AG20443 (cell line): ENCODE measurements at places on chromosomes 16 and 17.

DNA sequence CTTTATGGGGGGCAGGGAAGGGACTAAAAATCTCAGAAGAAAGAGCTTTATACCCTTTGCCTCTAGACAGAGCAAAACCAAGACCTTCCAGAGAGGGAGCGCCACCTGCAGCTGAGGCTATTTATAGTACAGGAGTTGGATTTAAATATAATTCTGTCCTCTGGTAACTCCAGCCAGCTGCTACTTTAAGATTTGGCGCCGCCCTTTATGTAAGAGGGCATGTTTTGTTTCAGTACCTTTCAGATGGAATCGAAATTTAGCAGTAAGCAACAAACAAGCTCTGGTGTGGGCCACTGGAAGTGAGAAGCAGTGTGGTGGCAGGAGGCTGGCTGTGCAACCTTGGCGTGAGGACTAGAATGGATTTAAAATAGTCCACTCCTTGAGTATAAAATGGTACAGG, 5.2 kb upstream of the GUCY2D start:
- no peak for DNase-seq

DNA sequence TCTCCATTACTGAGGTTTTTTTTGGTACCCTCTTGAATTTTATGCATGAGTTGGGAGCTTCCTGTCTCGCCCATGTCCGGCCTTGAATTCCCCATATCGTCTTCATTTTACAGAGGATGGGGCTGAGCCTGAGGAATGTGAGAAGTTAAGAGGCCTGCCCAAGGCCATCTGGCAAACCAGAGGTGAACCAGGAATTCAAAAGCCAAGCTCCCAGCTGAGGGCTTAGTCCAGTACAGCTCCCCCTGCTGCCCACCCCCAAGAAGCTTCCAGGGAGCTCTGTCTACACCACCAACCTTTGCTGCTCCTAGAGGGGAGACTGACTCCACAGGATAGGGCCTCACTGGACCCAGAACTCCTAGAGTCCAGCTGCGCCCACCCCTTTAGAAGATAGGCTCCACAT, 20.7 kb upstream of the C16orf78 start:
- no peak for DNase-seq

GRCh38 chr17:32792207-32792606, 84.7 kb downstream of the MYO1D start:
- no peak for DNase-seq

- no peak for DNase-seq
Measured at GRCh38 chr16:28104404-28104803, 40.9 kb upstream of the GSG1L start.

DNA sequence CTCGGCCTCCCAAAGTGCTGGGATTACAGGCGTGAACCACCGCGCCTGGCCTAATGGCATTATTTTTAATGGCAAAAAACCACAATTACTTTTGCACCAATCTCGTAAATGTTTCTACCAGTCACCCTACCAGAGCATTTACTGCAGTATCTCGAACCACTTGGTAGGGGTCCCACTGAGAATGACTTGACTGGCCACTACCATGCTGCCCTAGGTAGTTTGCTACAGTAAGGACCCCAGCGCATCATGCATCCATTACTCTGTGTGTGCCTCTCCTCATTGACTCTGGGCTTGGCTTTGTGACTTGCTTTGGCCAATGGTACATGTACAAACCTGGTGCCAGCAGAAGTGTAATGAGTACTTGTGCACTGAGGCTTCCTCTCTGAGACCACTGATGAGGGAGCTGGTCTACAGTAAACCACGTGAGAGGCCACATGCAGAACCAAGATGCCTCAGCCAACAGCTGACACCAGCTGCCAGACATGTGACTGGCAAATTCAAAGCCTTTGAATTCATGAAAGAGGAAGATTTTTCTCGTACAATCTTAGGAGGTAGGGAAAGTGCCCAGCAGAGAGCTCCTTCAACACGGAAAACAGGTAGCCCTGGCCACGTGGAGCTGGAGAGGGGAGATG, 421.7 kb upstream of the C16orf82 start:
- DNase-seq = no peak

GRCh38 chr17:45666046-45666600, 118.0 kb upstream of the CRHR1 start:
- DNase-seq = no peak

- no peak for DNase-seq
Measured at GRCh38 chr16:24966634-24967033, 48.5 kb downstream of the ARHGAP17 start.

- DNase-seq = no peak
Measured at GRCh38 chr16:84357191-84357651, 11.1 kb upstream of the ATP2C2 start.

- DNase-seq = no peak
Measured at GRCh38 chr16:57127037-57127763, 34.8 kb downstream of the CPNE2 start.

DNA sequence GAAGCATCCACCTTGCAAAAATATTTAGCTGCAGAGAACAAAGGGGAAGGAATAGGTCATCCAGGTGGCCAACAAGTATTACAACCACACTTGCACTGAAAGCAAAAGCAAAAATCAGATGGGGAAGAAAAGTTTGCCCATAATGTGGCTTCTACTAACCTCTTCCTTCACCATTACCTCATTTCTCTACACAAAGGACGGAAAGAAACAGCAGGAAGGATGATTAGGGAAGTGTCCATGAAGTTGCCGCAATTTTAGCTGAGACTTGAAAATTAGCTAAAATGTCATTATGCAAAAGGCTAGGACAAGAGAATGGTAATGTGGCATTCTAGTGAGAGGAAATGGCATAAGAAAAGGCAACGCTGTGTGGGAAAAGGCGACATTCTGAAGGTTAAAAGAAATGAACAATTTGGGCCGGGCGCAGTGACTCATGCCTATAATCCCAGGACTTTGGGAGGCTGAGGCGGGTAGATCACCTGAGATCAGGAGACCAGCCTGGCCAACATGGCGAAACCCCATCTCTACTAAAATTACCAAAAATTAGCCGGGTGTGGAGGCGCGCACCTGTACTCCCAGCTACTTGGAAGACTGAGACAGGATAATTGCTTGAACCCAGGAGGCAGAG, 13.7 kb downstream of the KANSL1 start:
- no peak for DNase-seq

GRCh38 chr16:19715566-19715965, 2.5 kb downstream of the KNOP1 start:
- no peak for DNase-seq

DNA sequence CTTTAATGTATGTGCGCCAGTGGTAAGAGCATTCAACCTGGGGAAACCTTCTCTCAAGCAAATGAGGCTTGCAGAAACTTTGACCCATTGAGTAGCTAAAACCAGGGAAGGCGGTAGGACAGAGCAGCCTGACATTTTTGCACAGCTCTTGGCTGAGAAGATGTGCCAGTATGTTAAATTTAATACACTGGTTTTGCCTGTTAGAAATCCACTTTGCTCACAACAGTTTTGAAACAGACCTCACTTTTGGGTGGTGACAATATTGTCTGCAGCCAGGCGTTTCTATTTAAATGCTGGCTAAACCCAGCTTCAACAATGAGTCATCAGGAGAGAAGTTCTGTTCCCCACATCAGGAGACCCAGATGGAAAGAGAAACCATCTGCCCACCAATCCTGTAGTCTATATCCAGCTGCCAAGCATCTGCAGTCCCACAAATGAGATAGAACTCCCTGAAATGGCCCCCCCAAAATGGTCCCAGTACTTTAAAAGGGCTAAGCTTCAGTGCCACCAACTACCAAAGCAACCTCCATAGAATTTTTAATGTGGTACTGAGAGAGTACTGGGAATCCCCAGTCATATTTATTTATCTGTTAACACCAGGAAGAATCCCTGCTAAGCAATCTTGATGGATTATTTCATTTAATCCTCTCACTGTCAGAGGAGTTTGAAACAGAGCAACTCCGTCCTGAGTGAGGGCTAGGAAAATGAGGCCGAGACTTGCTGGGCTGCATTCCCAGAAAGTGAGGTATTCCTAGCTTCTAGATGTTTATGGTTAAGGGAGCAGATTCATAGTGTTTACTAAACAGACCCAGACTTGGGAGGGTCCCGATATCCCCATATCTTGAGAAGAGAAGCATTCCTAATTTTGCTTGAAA, 29.0 kb upstream of the CLEC3A start:
- peak; percentile 61 for DNase-seq

DNA sequence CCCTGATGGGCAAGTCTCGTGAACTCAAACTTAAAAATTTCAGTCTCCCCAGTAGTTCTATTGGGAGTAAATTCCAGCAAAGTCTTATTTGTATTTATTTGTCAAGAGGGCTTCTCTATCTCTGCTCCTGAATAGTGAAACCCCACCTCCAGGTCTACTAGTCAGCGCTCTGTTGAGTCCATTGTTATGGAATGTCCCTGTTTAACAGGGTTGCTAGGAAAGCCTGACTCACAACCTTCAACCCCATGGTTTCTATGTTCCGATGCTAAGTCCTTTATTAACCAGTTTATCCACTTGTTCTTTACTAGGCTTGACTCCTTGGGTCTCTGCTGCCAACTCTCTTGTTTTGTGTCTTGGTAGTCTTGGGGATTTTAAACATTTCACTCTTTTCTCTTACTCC, 250.7 kb upstream of the MYOCD start:
- peak; percentile 82 for DNase-seq

DNA sequence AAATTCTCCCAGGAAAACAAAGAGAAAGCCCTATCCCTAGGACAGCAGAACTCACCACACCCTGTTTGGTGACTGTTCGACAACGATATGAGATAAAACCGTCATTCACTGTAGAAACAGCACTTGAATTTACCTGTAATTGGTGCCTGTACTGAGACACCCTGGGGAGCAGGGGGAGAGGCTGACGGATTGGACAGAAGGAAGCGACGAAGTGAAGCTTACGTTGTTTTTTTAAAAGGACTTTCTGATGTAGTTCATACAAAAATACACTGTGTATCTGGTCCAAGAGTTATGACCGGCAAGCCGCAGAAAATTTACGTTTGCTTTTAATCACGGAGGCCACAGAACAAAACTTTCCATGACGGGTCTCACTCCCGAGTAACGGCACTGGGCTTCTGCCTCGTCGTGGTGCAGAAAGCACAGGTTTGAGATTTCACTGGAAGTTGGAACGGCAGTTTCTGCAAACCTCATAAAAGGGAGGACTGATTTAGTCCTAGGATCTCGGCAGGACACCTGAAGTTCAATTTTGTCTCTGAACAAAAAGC, 9.7 kb downstream of the NXN start:
- DNase-seq = peak; percentile 47

DNA sequence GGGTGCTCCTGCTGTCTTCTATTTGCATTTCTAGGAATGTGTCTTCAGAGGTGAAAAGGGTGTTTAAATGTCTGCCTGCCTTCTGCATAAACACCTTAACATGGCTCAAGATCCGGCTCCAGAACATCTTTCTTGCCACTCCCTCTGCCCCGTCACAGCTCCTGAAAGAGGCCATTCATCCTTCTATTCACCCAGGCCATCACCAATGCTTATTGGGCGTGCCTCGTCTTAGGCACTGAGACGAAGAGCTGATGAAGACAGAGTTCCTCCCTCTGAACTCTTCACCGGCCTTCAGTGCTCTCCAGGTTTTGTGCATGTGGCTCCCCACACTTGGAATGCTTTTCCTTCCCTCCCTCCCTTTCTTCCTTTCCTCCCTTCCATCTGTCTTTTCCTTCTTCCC, 386.7 kb downstream of the UTP18 start:
- DNase-seq = no peak

GRCh38 chr17:63221939-63222338, 224.2 kb downstream of the CYB561 start:
- no peak for DNase-seq

DNA sequence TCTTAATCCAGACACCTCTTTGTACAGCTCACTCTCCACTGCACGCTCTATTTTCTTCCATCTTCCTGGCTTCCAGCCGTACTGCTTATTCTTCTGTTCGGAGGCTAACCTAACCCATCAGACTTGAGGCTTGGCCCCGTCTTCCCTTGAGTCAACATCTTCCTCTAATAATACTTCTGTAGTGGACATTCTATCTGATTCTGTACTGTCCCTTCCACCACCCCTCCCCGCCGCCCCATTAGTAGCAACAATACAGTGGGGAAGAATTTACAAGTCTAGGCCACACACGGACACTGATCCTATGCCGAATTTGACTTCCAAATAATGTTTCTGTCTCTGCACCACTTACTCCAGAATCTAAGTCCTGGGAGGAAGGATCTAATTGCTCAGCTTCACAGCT, 86.0 kb upstream of the TNRC6A start:
- DNase-seq = no peak

DNA sequence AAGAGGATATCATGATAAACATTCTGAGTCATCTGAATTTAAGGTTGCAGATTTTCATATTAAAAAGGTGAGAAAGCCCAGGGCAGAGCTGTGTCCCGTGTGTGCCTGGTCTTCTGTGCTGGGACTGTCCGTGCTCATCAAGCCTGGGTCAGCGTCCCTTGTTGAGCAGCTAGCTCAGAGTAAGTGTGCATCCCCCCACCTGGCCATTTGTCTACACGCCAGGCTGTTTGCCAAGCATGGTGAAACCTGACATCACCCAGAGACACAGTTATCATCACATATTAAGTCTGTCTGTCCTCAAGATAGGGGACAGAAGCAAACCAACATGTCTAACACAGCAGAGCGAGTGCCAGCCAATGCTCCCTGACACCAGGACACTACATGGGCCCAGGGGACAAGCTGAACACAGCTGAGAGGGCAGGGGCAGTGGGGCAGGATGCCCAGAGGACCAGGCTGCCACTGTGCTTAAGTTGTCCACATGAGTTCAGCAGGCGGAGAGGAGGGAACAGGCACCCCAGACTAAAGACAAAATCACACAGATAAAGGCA, 57.9 kb upstream of the CNEP1R1 start:
- DNase-seq = no peak

DNA sequence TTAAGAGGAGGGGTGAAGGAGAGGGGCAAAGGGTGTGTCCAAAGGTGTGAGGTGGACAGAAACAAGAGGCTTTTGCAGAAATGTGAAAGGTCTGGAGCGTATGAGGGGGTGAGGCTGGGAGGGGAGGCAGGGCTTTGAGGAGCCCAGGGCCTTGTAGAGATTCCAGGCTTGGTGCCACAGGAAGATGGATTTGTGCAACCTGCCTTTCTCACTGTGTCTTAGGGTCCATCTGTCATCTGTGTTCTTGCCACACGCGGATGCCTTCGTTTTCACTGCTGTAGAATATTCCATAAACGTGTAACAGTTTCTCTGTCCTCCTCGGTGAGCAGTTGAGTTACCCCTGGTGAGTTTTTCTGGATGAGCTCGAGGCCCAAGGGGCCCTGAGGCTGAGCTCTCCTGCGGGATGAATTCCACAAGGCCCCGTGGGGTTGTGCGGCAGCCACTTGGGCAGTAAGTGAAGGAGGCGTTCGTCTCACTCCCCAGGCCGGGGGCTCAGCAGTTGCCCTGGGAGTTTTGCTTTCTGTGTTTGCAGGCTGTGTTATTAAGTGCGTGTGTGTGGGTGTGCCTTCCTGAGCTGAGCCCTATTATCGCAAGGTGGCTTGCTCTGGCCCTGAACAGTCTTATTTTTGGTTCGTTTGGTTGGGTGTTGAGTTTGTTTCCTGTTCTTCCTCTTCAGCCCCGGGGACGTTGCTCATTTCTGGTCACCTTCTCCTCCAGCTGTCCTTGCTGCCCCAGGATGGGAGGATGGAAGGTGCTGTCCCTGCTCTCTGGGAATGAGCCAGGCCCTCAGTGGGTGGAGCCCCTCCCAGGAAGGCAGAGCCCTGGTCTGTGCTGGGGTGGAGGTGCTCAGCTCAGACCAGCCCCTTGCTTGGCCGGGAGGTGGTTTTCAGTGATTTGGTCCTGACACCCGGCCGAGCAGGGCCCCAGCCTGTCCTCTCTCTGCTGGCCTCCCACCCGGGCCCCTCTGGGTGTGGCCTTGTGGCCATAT, 28.4 kb downstream of the BAIAP2 start:
- DNase-seq = no peak

GRCh38 chr17:33895491-33895890, 359.6 kb upstream of the CCL2 start:
- DNase-seq = no peak

- peak; percentile 6 for DNase-seq
Measured at GRCh38 chr16:46729326-46729995, 18.7 kb downstream of the MYLK3 start.
